ENCODE measurements at places on chromosomes 2 and 18. TPM values are rescaled to one million over a fixed set of nuclear protein-coding genes. Genes with fewer than 3 reads are reported as not detected.

GRCh38 chr2:39437522-39438296, 624 bp upstream of the MAP4K3 start:
- H3K27me3 ChIP-seq, result no peaks in the 10 kb centered on the region
- H3K4me1 ChIP-seq, result peaks cover 35% of the 10 kb centered on the region
- H3K36me3 ChIP-seq, result peaks cover 17% of the 10 kb centered on the region
- peak overlapping the region; percentile 48 for H3K27ac ChIP-seq
- peak; percentile 13 for DNase-seq
- H3K4me3 ChIP-seq, result peak overlapping the region; percentile 87

GRCh38 chr2:68351997-68352396, 13.1 kb upstream of the PLEK start:
- no peak overlapping the region for H3K4me3 ChIP-seq
- no peaks in the 10 kb centered on the region for H3K36me3 ChIP-seq
- no peak overlapping the region for H3K27ac ChIP-seq
- H3K4me1 ChIP-seq, result no peaks in the 10 kb centered on the region

Gene C2orf66
- total RNA-seq, result 0.25 TPM

Gene TLX2
- 0.82 TPM for total RNA-seq

- no peak for DNase-seq
- no peak overlapping the region for H3K27ac ChIP-seq
- H3K27me3 ChIP-seq, result no peaks in the 10 kb centered on the region
- no peaks in the 10 kb centered on the region for H3K36me3 ChIP-seq
- no peaks in the 10 kb centered on the region for H3K4me1 ChIP-seq
These were observed 254.2 kb downstream of the RIT2 start for GRCh38 chr18:42861271-42861670.

DNA sequence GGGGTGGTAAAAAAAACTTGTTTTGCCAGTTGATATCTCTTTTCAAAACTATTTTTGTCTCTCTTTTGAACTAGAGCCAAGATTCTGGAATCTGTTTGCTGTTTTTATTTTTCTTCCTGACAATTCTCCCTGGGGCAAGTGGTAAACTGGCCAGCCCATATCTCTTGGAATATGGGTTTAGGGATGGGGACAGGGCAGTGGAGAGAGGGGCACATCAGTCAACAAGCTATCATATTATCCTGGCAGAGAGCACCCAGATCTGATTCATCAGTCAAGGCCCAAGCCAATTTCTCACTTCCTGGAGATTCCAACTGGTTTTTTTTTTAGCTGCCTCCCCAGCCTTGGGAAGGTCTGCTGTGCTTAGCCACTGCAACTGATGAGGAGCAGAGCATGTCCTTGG, 52.3 kb downstream of the ARHGAP28 start:
- no peaks in the 10 kb centered on the region for H3K36me3 ChIP-seq
- no peak overlapping the region for H3K4me3 ChIP-seq
- no peak overlapping the region for H3K27ac ChIP-seq
- DNase-seq, result no peak
- H3K27me3 ChIP-seq, result no peaks in the 10 kb centered on the region

Gene CD207
- total RNA-seq, result not detected

- no peak overlapping the region for H3K4me3 ChIP-seq
- DNase-seq, result no peak
- H3K27me3 ChIP-seq, result no peaks in the 10 kb centered on the region
- peaks cover 24% of the 10 kb centered on the region for H3K4me1 ChIP-seq
- H3K27ac ChIP-seq, result peak overlapping the region; percentile 30
- no peaks in the 10 kb centered on the region for H3K36me3 ChIP-seq
These were observed 44.7 kb upstream of the VPS54 start for GRCh38 chr2:64063924-64064331.

- H3K4me3 ChIP-seq, result no peak overlapping the region
- DNase-seq, result no peak
- H3K27me3 ChIP-seq, result peaks cover 5% of the 10 kb centered on the region
- H3K27ac ChIP-seq, result no peak overlapping the region
- no peaks in the 10 kb centered on the region for H3K36me3 ChIP-seq
- peaks cover 23% of the 10 kb centered on the region for H3K4me1 ChIP-seq
These were observed 77.1 kb upstream of the GALNT5 start for GRCh38 chr2:157180359-157180758.

Gene CNGA3
- total RNA-seq, result not detected

GRCh38 chr2:25482341-25482740, 140.6 kb upstream of the DNMT3A start:
- no peaks in the 10 kb centered on the region for H3K27me3 ChIP-seq
- peak overlapping the region; percentile 71 for H3K27ac ChIP-seq
- no peak for DNase-seq
- H3K4me1 ChIP-seq, result peaks cover 12% of the 10 kb centered on the region
- no peak overlapping the region for H3K4me3 ChIP-seq
- H3K36me3 ChIP-seq, result peaks cover 15% of the 10 kb centered on the region

Gene SLC39A10
- total RNA-seq, result 27.2 TPM

Gene DSC3
- not detected for total RNA-seq

Gene AUP1
- 155 TPM for total RNA-seq

GRCh38 chr2:122692400-122693083, 937.1 kb downstream of the TSN start:
- no peak overlapping the region for H3K4me3 ChIP-seq

Gene MPPE1
- total RNA-seq, result 40.6 TPM

GRCh38 chr18:63700501-63700900, 2.3 kb upstream of the SERPINB11 start:
- H3K4me1 ChIP-seq, result no peaks in the 10 kb centered on the region
- no peaks in the 10 kb centered on the region for H3K36me3 ChIP-seq
- no peaks in the 10 kb centered on the region for H3K27me3 ChIP-seq
- DNase-seq, result no peak
- H3K27ac ChIP-seq, result no peak overlapping the region

DNA sequence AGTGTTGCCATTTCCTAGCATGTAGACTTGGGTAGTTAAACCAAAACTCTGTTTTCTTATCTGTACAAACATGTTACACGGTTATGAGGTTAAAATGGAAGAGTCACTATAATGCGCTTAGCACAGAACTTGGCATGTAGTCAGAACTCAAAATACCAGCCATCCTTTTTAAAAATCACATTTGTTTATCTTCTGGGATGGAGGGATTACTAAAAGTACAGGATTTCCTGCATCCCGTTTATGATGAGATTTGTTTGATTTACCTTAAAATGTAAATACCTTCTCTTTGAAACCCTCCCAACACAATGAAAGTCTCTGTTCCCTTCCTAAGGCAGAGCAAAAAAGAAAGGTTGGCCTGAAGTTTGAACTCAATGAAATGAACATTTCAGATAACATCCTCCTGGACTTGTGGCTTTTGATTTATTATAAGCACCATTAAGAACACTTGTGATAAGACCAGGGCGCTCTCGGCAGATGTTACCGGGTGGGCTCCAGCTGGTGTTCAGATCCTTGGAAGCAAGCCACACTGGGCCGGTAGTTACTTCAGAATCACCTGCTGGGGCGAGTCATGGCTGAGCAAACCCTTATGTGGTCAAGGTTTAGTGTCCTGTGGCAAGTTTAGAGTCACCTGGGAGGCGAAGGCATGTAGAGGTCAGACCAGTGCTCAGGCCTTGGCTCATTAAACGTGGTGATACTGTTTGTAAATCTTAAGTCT, 105.7 kb downstream of the MGAT5 start:
- no peak overlapping the region for H3K4me3 ChIP-seq
- H3K4me1 ChIP-seq, result no peaks in the 10 kb centered on the region
- H3K27ac ChIP-seq, result no peak overlapping the region
- H3K27me3 ChIP-seq, result no peaks in the 10 kb centered on the region
- DNase-seq, result no peak

- no peak overlapping the region for H3K4me3 ChIP-seq
- no peaks in the 10 kb centered on the region for H3K27me3 ChIP-seq
- DNase-seq, result no peak
- no peaks in the 10 kb centered on the region for H3K36me3 ChIP-seq
- no peak overlapping the region for H3K27ac ChIP-seq
These were observed 726.8 kb upstream of the DDX18 start for GRCh38 chr2:117087535-117088291.

DNA sequence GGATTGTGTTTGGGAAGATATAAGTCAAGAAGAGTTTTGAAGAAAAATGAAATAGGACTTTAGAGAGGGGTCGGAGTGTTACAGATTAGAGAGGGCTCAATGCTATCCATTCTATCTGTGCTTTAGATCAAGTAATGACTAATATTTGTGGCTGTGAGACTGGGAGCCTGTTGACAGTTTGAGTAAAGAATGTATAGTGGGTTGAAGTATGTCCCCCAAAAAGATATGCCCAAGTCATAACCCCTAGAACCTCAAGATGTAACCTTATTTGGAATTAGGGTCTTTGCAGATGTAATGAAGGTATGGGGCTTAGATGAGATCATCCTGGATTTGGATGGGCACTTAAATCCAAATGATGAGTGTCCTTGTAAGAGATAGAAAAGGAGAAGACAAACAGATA, 55.3 kb upstream of the SERPINE2 start:
- DNase-seq, result no peak
- no peaks in the 10 kb centered on the region for H3K36me3 ChIP-seq

DNA sequence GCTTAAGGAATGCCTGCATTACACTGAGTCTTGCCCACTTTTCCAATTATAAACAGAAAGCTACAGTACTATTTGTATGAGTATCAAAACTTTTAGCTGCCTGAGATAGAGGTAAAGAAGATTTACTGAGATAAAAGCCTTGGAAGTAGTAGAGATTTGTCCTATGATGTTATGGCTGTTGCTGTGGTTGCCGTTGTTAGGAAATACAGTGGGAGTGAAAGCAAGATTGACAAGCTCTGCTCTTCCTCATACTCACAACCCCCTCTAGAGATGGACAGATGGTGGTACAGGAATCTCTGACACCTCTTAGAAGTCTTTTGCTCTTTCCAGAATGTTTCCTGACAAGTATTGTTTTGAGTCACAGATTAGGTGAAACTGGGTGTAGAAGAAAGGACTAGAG, 242.5 kb downstream of the RPIA start:
- H3K4me3 ChIP-seq, result no peak overlapping the region
- H3K27me3 ChIP-seq, result no peaks in the 10 kb centered on the region
- no peak for DNase-seq
- no peaks in the 10 kb centered on the region for H3K36me3 ChIP-seq

DNA sequence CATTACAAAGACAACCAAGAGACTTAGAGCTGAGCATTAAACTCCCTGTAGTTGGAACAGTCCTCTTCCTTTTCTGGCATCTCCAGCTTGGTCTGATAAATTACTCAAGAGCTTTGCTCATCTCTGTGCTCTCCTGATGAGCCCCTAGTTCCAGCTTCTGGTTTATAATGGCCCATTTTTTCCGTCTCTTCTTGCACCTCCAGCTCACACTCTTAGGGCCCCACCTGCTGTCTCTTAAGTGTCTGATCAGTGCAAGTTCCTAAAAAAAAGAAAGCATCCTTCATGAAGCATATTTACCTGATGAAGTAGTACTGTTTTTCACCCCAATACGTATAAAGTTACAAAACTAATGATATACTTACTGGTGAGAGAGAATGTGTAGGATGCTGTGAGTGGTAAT, 822.9 kb downstream of the RNF144A start:
- H3K36me3 ChIP-seq, result peaks cover 94% of the 10 kb centered on the region
- H3K27me3 ChIP-seq, result no peaks in the 10 kb centered on the region
- H3K4me3 ChIP-seq, result no peak overlapping the region
- H3K4me1 ChIP-seq, result peaks cover 35% of the 10 kb centered on the region
- H3K27ac ChIP-seq, result peak overlapping the region; percentile 14

DNA sequence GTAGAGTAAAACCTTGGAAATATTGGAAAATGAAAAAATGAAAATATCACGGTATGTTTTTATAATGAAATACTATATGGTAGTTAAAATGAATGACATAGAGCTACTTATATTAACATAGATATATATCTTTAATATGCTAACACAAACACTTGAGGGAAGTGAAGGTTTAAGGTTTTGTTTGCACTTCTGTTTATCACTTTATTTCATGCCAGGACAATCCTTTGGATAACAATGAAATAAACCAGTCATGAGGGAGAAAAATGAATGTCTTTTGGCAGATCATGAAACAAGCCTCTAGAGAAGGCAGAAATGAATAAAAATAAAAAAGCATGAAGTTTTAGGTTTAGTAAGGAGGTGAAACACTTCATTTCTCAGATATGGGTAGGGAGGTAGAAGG, 89.9 kb downstream of the BAZ2B start:
- H3K27me3 ChIP-seq, result no peaks in the 10 kb centered on the region
- no peaks in the 10 kb centered on the region for H3K4me1 ChIP-seq
- H3K4me3 ChIP-seq, result no peak overlapping the region
- no peak for DNase-seq

DNA sequence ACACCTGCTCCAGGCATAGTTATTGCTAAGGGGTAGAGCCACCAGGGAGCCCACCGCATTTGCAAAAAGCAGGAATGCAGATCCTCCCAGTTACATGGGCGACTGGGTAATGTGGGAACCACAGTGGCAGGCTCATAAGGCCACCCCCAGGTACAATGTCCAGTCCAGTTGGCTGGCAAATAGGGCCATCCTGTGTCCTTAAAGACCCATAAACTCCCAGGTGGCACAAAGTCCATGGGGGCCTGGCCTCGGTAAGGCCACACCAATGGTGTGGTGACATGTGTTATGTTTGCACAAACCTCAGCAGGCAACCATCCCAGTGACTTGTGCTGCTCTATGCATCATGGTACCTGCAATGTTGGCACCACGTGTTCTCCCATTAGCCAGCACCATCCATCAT, 283.6 kb upstream of the GYPC start:
- no peaks in the 10 kb centered on the region for H3K27me3 ChIP-seq
- no peaks in the 10 kb centered on the region for H3K36me3 ChIP-seq
- H3K4me3 ChIP-seq, result no peak overlapping the region

GRCh38 chr2:29755829-29756228, 165.6 kb downstream of the ALK start:
- no peaks in the 10 kb centered on the region for H3K36me3 ChIP-seq
- H3K27me3 ChIP-seq, result peaks cover 1% of the 10 kb centered on the region

- H3K36me3 ChIP-seq, result no peaks in the 10 kb centered on the region
- no peak overlapping the region for H3K27ac ChIP-seq
- no peaks in the 10 kb centered on the region for H3K4me1 ChIP-seq
- no peaks in the 10 kb centered on the region for H3K27me3 ChIP-seq
- H3K4me3 ChIP-seq, result no peak overlapping the region
These were observed 239.4 kb downstream of the KLHL29 start for GRCh38 chr2:23624378-23624777.

Data from activated T-helper 2 cell treated with anti-CD3 and anti-CD28 coated beads, Interferon-gamma antibody, Interleukin-2, Interleukin-4, amounts not matched to agents 10 μg/mL and 5 μg/mL and 100 μg/mL, durations not matched to agents 14 hours and 24 hours and 36 hours (primary cell).